ENCODE measurements at places on chromosomes 1 and 21.

DNA sequence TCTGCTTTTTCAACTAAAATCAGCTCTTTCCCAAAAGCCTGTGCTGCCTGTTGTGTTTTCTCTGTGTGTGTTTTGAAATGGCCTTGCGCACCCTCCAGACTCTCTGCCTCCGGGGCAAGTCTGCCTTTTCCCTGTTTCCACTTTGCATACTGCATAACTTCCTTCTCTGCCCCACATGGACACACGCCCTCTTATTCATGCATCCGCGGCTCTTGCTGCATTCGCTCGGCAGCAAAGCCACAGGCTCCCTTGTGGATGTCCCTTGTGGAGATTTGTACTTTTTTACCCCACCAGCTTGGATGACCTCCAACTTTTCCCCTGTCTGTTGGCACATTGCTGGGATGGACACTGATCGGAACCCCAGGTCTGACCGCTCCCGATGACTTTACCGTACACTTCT, 147.6 kb downstream of the ADSS2 start:
- no peak for DNase-seq

GRCh38 chr21:38931291-38931690, 125.6 kb downstream of the ETS2 start:
- DNase-seq, result no peak

DNA sequence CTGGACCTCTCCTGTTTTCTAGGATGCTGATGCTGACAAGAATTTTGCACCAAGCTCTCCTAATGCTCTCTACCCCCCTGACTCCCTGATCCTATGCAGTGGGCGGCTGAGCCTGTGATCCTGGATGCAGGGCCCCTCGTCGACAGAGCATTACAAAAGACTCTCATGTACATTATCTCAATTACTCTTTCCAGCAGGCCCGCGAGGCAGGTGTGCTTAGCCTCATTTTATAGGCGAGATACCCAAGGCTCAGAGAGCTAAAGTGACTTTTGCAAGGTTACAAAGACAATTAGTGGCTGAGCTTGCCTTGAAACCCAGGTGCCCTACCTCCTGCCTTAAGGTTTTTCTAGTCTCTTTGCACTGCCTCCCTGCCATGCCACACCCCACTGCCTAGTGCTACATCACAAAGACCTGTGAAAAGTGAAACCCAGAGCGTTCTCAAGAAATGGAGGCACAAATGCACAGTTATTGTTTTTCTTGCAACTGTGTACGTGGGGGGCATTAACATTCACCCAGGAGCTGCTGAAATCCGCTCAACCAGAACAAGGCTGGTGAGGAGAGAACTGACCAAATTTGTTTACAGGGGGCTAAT, 10.0 kb upstream of the C8A start:
- DNase-seq, result no peak

- DNase-seq, result no peak
These were observed 118.1 kb downstream of the PLXNA2 start for GRCh38 chr1:208126108-208126507.

- DNase-seq, result no peak
These were observed 18.9 kb downstream of the MFAP2 start for GRCh38 chr1:16961297-16962133.

GRCh38 chr1:227561241-227561907, 2.0 kb upstream of the ZNF678 start:
- DNase-seq, result no peak

- DNase-seq, result no peak
These were observed 115.7 kb upstream of the UBE2U start for GRCh38 chr1:64087768-64088167.

GRCh38 chr1:248892590-248892989, 13.4 kb upstream of the PGBD2 start:
- DNase-seq, result no peak

- DNase-seq, result no peak
These were observed 37.2 kb upstream of the SCCPDH start for GRCh38 chr1:246687002-246687401.
